Caco-2 (cell line): ENCODE measurements at places on chromosomes 5 and 9.

DNA sequence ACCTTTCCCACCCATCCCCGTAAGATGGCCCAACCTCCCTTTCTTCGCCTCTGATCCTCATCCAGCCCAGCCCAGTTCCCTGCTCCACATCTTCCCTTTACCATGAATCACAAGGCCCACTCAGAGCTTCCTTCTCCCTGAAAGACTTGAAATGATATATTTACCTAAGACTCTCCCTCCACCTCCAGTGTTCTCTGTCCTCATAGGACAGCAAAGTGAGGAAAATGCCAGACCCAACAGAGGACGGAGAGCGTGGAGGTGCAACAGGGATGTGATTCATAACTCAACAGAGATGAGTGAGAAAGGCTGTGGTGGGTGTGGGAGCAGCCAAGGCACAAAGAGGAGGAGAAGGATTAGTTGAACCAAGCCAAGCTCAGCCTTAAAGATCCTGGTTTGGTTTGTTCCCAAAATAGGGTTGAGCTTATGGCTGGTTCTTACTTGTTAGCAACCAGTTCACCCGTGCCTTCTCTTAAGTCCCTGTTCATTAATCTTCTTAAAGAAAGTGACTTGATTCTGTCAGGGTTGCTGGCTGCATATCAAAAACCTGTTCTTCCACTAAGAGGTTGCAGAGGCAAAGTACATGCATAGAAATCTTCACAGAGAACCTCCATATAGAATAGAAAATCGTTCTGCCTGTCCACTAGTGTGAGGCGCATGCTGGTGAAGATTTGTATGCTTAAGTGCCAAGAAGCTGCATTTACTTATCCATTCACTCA, 183.2 kb downstream of the ACTL7B start:
- DNase-seq = no peak

DNA sequence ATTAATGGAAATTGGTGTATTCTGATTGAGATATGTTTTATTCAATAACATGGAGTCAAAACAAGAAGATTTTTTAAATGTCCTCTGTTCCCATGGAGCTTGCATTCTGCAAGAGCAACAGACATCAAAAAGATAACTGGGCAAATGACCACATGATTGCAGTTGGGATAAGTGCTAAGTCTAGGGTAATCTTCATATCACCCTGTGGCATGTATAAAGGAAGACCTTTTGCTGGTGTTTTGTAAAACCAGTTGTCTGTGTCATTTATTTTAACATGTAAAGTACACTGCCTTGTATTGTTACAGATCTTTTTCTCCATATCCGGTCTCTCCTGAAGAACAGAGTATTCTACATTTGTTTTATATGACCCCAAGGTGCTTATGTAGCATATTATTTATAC, 44.0 kb downstream of the PTCD2 start:
- no peak for DNase-seq

DNA sequence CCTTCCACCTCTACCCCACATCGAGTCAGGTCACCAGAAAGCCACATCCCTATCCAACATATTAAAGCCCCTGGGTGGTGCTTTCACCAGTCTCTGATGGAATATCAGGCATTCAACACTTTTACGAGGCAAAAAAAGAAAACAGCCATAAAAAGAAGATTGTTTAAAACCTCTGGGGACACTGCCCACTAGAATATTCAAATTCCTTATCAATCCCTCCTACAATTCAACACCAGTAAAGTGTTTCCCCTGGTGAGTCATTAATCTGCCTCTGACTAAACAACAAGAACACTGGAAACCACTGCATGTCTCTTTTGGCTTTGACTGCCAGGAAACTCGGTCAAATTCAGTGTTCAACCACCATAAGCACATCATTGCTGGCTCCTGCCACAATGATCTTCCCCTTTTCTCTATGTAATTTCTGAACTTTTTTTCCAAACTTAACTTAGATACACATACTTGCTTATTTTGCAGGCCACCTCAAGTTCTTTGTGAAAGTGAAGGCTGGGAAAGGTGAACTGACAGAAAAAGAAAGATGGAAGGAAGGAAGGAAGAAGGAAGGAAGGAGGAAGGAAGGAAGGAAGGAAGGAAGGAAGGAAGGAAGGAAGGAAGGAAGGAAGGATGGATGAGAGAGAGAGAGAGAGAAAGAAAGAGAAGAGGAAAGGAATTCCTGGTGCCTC, 105.3 kb downstream of the PAX5 start:
- DNase-seq = no peak

DNA sequence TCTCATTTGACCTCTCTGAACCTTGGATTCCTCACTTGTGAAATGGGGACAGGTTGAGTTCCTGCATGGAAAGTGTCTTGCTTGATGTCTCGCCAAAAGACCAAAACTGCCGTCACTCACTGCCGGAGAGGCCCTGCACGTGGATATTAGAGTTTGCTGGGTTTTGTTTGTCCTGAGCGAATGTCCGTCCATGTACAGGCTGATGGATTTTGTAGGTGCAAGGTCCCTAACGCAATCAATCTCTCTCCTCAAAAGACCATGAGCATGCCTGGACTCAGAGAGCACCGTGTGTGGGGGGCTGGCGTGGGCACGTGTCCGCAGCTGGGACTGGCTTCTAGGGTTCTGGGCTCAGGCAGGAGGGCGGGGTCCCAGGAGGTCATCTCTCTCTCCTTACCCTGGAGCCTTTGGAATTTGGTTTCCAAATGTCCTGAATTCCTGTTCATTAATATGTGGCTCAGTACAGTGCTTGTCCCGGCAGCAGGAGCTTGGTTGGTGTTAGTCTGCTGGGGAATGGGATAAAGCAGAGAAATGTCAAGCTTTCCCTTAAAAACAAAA, 146.0 kb upstream of the IER5L start:
- DNase-seq = no peak

DNA sequence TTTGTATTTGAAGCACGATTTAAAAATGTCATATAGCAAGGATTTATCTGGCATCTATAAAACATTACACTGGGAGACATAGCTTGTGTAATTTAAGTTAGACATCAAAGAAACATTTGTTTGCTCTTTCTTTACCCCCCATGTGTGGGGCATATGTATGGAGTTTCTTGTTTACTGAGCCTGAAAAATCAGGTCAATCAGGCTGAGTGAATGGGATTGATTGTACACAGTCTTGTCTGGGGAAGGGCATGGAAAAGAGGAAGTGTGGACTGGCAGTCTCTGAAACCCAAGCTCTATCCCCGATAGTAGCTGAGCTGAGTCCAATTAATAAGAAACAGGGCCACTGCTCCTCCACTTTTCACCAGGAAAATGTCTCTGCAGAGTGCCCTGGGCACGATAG, 49.4 kb downstream of the SLC46A2 start:
- DNase-seq = peak; percentile 14

GRCh38 chr5:116772806-116773205, 198.2 kb upstream of the SEMA6A start:
- DNase-seq = no peak

GRCh38 chr9:120710110-120710981, 3.9 kb downstream of the MEGF9 start:
- no peak for DNase-seq

DNA sequence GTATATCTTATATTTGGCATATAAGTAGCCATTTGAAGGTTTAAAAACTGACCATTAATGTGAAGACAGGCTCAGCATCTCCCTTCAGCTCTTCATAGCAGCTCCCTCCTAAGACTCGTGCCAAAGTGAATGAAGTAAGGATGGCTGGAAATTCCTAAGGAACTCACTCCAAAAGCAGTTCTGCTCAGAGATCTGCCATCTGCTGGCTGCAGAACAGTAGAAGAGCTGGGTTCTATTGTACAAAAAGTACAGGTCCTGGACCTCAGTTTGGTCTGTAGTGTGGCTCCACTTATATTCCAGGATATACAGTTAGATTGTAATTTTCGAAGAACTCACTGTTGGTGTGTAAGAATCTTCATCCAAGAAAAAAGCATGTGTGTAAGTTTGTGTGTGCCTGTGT, 104.9 kb upstream of the RUSC2 start:
- DNase-seq = no peak
